Placental pericyte (primary cell): ENCODE measurements at places on chromosomes 12 and 14. TPM values are rescaled to one million over a fixed set of nuclear protein-coding genes. Genes with fewer than 3 reads are reported as not detected.

The DUSP6 gene
- 170 and 424 TPM in 2 replicates for total RNA-seq

The SCN8A gene
- 0.88 and 13.3 TPM in 2 replicates for total RNA-seq

The TUNAR gene
- not detected in 2 replicates for total RNA-seq

The RD3L gene
- total RNA-seq, result not detected in 2 replicates

The HSPA2 gene
- 19.2 and 21.4 TPM in 2 replicates for total RNA-seq

The RFX4 gene
- not detected in 2 replicates for total RNA-seq

The TEAD4 gene
- 17.9 and 19.9 TPM in 2 replicates for total RNA-seq

The CEBPE gene
- not detected in 2 replicates for total RNA-seq

The DLGAP5 gene
- 1.1 and 41.8 TPM in 2 replicates for total RNA-seq

The NDRG2 gene
- total RNA-seq, result 1.7 and 4.2 TPM in 2 replicates

The CDH24 gene
- total RNA-seq, result 3.1 and 9.2 TPM in 2 replicates

The ESRRB gene
- total RNA-seq, result 0.14 TPM in 1 of 2 replicates, not detected in the other

The WASHC4 gene
- total RNA-seq, result 96.1 and 139 TPM in 2 replicates

The PARPBP gene
- total RNA-seq, result 1.5 and 31.2 TPM in 2 replicates

The KRT1 gene
- not detected in 2 replicates for total RNA-seq

The TMEM121 gene
- 3.3 and 5.7 TPM in 2 replicates for total RNA-seq

The TMEM117 gene
- 5.7 and 10.5 TPM in 2 replicates for total RNA-seq

The CSRP2 gene
- 23.4 and 30.4 TPM in 2 replicates for total RNA-seq

The ACVR1B gene
- total RNA-seq, result 13.6 and 20.1 TPM in 2 replicates

The KRT79 gene
- 0.72 TPM in 1 of 2 replicates, not detected in the other for total RNA-seq

The VIPAS39 gene
- 28.8 and 29.8 TPM in 2 replicates for total RNA-seq

The C1QL4 gene
- under 0.01 and 0.14 TPM in 2 replicates for total RNA-seq

The PRH2 gene
- total RNA-seq, result 0.29 TPM in 1 of 2 replicates, not detected in the other

The SERPINA4 gene
- not detected in 2 replicates for total RNA-seq

The WDR89 gene
- total RNA-seq, result 7.0 and 10.3 TPM in 2 replicates

The FAM222A gene
- total RNA-seq, result 1.3 TPM in 2 replicates

The SELPLG gene
- 1.3 and 2.1 TPM in 2 replicates for total RNA-seq

The MON2 gene
- total RNA-seq, result 49.7 and 62.0 TPM in 2 replicates

The TMCC3 gene
- total RNA-seq, result 8.4 and 14.9 TPM in 2 replicates

The KRT71 gene
- not detected in 2 replicates for total RNA-seq

The MANSC1 gene
- total RNA-seq, result 1.7 and 2.2 TPM in 2 replicates
